ENCODE measurements at places on chromosomes 5 and 9.

GRCh38 chr9:89592963-89593726, 11.7 kb upstream of the GADD45G start:
- DNase-seq, result peak; percentile 32

GRCh38 chr9:123487944-123488548, 132.0 kb downstream of the CRB2 start:
- DNase-seq, result no peak

DNA sequence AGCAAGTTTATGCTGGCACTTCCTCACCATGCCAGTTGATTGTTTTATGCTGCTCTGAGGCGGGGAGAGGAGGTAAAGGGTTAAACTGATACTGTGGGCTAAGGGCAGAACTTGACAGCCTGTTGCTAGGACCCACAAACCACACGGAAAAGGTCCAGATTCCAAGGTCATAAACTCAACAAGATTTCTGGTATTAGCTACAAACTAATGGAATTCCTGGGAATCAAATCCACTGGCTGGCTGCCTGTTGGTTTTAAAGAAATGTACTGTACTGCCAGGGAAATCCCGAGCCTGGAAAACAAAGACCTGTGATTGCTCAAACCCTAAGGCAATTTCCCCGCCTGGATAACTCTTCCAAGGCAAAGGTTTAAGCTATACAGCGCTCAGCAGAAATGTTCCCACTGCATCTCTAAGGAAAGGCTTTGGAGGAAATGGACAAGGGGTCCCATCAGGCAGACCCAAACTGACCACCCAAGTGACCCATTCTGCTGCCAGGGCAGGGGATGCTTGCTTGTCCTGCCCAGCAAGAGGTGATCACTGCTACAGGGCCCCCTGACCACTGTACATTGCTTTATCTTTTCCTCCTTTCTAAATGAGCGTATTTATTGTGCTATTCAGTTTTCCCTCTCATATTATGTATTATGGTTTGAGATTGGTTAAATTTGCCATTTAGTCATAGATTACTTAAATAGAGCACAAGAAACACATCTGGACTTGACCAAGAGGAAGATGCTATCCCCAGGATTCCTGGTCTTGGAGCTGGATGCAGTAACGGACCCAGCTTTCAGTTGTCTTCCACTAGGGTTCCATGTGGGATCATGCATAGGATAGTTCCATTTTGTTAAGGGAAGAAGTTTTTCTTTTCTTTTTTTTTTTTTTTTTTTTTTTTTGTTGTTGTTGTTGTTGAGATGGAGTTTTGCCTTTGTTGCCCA, 124.3 kb downstream of the SUSD1 start:
- no peak for DNase-seq

GRCh38 chr5:74916831-74917710, 50.9 kb upstream of the FAM169A start:
- DNase-seq, result no peak

DNA sequence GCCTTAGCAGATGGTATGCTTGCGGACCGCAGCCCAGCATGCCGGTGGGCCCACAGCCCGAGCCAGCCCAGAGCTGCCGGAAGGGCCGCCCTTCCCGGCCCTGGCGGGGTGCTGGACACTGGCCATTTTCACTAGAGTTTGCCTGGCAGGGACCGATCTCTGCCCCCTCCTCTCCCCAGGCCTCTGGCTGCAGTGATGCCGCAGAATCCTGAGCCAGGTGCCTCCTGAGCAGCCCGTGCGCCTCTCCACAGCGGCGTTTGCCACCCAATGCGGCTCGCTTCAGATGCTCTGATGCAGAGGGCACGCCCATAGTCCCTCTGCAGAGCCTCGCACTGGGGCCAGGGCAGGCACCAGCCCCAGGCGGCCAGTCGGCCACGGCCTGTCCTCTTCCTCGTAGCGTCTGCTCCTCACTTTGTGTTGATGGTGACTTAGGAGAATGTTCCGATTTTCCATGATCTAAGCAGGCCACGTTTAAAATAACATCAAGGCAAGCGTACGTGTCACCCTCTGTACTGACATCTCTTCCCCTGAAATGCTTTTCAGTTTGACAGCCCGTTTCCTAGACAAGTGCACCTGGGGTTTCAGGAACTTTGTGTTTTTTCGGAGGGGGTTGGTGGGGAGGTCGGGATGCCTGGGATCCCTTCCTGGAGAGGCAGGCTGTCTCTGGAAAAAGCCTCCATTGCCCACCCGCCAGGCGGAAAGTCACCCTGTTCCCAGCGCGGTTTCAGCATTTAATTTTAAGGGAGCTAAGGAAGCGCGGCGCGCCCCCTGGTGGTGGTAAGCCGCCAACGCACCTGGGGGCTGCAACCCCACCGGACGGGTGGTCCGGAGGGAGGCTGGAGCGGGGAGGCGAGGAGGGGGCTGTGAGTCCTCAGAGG, 29.8 kb upstream of the HMCN2 start:
- peak; percentile 85 for DNase-seq

GRCh38 chr9:104896131-104896530, 31.8 kb downstream of the ABCA1 start:
- DNase-seq, result no peak

Measured in neural crest cell (in vitro differentiated cells).